AG10803 (cell line): ENCODE measurements at places on chromosomes 5 and 9.

- peak; percentile 67 for DNase-seq
Measured at GRCh38 chr9:16221822-16222547, 648.5 kb downstream of the BNC2 start.

GRCh38 chr5:101728933-101729332 lies 567.2 kb downstream of the SLCO4C1 start:
- DNase-seq = no peak

- peak; percentile 79 for DNase-seq
Measured at GRCh38 chr9:696332-697323, 144.9 kb upstream of the DMRT1 start.

DNA sequence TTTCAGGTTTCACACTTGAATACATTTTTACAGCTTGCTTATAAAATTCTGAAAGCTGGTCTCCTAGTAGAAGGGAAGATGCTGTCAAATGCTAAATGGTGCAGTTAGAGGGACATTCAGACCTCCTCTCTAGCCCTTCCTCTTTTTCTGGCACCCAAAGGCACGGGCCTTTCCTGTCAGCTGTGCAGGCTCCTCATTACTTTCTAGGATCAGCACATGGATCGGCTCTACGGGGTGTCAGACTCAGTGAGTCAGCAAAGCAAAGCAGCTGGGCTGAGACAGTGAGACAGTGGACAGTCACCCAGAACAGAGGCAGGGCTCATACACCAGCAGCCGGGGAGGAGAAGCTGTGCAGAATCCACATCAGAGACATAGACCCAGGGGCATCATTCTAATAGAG lies 80.0 kb upstream of the TNC start:
- peak; percentile 62 for DNase-seq

GRCh38 chr5:35153375-35153932 lies 76.8 kb downstream of the PRLR start:
- no peak for DNase-seq

GRCh38 chr9:124735121-124735520 lies 36.0 kb downstream of the NR6A1 start:
- peak; percentile 86 for DNase-seq

- peak; percentile 48 for DNase-seq
Measured at GRCh38 chr5:170757182-170757601, 26.3 kb upstream of the GABRP start.

- DNase-seq = no peak
Measured at GRCh38 chr5:35312267-35312666, 82.0 kb upstream of the PRLR start.

GRCh38 chr5:55817030-55817429 lies 34.1 kb upstream of the IL31RA start:
- no peak for DNase-seq

DNA sequence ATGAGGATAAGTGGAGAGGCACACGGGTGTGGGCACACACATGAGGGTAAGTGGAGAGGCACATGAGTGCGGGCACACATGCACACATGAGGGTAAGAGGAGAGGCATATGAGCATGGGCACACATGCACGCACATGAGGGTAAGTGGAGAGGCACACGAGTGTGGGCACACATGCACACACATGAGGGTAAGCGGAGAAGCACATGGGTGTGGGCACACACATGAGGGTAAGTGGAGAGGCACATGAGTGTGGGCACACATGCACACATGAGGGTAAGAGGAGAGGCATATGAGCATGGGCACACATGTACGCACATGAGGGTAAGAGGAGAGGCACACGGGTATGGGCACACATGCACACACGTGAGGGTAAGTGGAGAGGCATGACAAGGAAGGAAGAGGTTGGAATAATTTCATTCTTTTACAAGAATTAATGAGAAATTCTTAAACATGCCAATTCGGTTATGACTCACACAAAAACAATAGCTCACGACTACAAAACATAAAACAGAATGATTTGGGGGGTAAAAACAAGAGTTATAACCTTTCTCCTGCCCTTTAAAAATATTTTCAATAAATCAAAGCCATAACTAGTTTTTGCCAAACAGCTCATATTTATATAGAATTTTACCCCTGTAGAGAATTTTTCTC lies 67.5 kb downstream of the APBA1 start:
- DNase-seq = peak; percentile 33

DNA sequence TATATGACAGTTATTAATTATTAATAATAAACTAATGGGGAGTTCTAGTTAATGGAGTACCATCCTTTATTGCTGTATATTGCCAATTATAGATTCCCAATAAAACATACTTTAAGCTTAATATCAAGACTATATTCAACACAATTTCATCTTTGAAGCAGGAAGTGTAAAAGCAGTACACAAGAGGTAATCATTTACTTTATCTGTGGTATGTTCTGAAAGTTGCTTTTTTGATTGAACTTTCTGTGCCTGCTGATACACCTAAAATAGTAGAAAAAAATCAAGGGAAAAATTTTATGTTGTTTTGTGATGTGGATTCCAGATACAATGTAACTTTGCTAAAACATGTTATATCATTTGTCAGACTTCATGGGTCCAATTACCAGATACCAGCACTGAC lies 58.0 kb downstream of the ACO1 start:
- DNase-seq = no peak

GRCh38 chr9:136774416-136775045 lies 10.2 kb upstream of the LCN15 start:
- DNase-seq = no peak

GRCh38 chr5:145347026-145347616 lies 488.0 kb downstream of the PRELID2 start:
- DNase-seq = peak; percentile 59

GRCh38 chr5:141623186-141623585 lies 4.4 kb upstream of the DIAPH1 start:
- DNase-seq = no peak

- DNase-seq = no peak
Measured at GRCh38 chr5:151280443-151280842, 23.1 kb downstream of the SLC36A3 start.

DNA sequence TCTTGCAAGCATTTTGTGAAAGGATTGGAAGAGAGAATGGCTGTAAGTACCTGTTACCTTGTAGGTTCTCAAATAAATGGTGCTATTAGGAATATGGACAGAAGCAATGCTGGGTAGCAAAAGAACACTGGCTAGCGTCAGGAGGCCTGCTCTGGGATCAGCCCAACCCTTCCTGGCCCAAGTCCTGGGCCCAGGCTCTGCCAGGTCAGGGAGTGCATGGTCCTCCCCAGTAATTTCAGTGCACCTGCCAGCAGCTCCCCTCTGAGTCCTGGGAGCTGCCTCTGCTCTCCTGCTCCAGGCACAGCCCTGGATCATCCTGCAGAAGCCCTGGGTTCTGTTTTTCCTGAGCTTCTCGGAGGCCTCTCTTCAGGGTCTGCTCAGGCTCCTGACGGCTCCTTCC lies 89.5 kb upstream of the ARAP3 start:
- no peak for DNase-seq

- peak; percentile 92 for DNase-seq
Measured at GRCh38 chr5:72067682-72068470, 39.4 kb upstream of the MAP1B start.

GRCh38 chr5:141180313-141180712 lies 1.9 kb upstream of the PCDHB16 start:
- no peak for DNase-seq

DNA sequence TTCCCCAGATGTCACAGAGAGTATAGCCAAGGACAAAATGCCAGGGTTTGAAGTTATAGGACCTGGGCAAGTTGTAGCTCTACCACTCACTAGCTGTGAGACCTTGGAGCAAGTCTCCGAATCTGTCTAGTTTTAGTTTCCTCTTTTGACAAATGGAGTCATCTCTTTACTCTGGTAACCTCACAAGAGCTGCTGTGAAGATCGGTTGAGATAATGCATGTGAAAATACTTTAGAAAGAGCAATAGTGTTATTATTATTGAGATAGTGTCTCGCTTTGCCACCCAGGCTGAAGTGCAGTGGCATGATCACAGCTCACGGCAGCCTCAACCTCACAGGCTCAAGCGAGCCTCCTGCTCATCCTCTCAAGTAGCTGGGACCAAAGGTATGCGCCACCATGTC lies 117.9 kb upstream of the NR5A1 start:
- DNase-seq = no peak
